Smooth muscle cell of bladder (primary cell): ENCODE measurements at places on chromosomes 7 and 10. TPM values are rescaled to one million over a fixed set of nuclear protein-coding genes. Genes with fewer than 3 reads are reported as not detected.

Gene ABCB1
- 0.65 and 1.7 TPM in 2 replicates for total RNA-seq

Gene HOXA11
- total RNA-seq, result 8.5 and 9.6 TPM in 2 replicates

Gene HOXA1
- 0.28 and 1.00 TPM in 2 replicates for total RNA-seq

Gene CAV1
- 150 and 234 TPM in 2 replicates for total RNA-seq

Gene TACR2
- 0.09 TPM in 1 of 2 replicates, not detected in the other for total RNA-seq
